ENCODE measurements at places on chromosomes 7 and 10. TPM values are rescaled to one million over a fixed set of nuclear protein-coding genes. Genes with fewer than 3 reads are reported as not detected.

GRCh38 chr7:69659983-69660382 is 61.7 kb downstream of the AUTS2 start:
- no peaks in the 10 kb centered on the region for H3K36me3 ChIP-seq
- no peaks in the 10 kb centered on the region for H3K27me3 ChIP-seq
- no peak for DNase-seq
- no peak overlapping the region for H3K4me3 ChIP-seq
- H3K27ac ChIP-seq, result no peak overlapping the region
- H3K4me1 ChIP-seq, result no peaks in the 10 kb centered on the region

DNA sequence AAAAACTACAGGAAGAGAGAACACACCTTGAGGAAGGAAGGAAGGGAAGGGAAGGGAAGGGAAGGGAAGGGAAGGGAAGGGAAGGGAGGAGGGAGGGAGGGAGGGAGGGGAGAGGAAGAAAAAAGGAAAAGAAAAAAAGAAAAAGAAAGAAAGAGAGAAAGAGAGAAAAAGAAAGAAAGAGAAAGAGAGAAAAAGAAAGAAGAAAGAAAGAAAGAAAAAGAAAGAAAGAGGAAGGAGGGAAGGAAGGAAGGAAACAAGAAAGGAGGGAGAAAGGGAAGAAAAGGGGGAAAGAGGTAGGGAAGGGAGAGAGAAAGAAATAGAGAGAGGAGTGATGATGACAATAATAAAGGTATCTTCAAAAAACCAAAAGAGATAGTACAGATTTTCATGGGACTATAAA is 12.3 kb upstream of the PLXNA4 start:
- no peak for DNase-seq
- H3K36me3 ChIP-seq, result no peaks in the 10 kb centered on the region
- no peaks in the 10 kb centered on the region for H3K4me1 ChIP-seq
- no peak overlapping the region for H3K4me3 ChIP-seq

DNA sequence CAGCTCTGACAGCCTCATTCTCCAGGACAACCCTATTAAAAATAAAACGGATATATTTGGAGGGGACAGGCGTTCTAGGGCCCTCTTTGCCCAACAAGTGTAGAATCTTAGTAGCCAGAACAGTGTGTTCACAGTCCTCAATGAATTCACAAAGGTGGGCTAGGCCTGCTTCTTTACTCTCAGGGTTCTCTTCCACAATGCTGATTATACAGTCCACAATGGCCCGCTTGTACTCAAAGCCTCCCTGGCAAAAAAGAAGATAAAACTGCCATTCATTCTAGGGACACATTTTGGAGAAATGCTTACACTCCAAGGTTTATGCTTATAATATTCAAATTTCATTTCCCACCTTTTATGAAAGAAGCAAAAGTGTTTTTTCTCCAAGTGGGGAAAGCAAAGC is 62.6 kb downstream of the MEST start:
- H3K4me3 ChIP-seq, result no peak overlapping the region
- DNase-seq, result no peak
- H3K36me3 ChIP-seq, result no peaks in the 10 kb centered on the region
- no peak overlapping the region for H3K27ac ChIP-seq
- no peaks in the 10 kb centered on the region for H3K4me1 ChIP-seq

GRCh38 chr7:151666886-151667285 is 147.2 kb upstream of the RHEB start:
- H3K36me3 ChIP-seq, result no peaks in the 10 kb centered on the region
- DNase-seq, result no peak
- H3K27me3 ChIP-seq, result no peaks in the 10 kb centered on the region
- H3K4me1 ChIP-seq, result peaks cover 3% of the 10 kb centered on the region
- H3K27ac ChIP-seq, result no peak overlapping the region

GRCh38 chr7:67753891-67754290 is 757.3 kb downstream of the TYW1 start:
- no peaks in the 10 kb centered on the region for H3K36me3 ChIP-seq
- no peaks in the 10 kb centered on the region for H3K4me1 ChIP-seq
- H3K27me3 ChIP-seq, result no peaks in the 10 kb centered on the region
- H3K4me3 ChIP-seq, result no peak overlapping the region

DNA sequence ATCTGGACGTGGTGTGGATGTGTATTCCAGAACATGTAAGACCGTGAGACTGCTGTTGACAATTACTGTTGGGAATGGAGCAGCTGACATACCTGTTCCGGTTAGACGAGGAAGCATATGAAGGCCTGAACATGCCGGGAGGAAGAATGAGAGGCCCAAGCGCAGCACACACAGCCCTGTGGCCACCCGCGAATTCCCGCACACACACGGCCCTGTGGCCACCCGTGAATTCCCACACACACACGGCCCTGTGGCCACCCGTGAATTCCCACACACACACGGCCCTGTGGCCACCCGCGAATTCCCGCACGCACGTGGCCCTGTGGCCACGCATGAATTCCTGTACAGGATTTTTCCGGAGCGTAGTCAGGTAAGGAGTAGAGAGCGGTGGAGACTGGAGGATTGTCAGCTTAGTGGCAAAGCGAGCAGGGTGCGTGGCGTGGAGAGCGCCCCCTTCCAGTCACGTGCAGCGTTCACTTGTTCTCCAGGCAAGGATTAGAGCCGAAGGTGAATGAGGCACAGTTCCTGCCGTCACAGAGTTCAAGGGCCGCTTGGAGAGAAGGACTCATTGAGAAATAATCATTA is 9.5 kb upstream of the SUN1 start:
- H3K4me3 ChIP-seq, result no peak overlapping the region
- peaks cover 30% of the 10 kb centered on the region for H3K4me1 ChIP-seq
- H3K27me3 ChIP-seq, result no peaks in the 10 kb centered on the region
- peaks cover 47% of the 10 kb centered on the region for H3K36me3 ChIP-seq
- no peak overlapping the region for H3K27ac ChIP-seq
- no peak for DNase-seq

- no peaks in the 10 kb centered on the region for H3K4me1 ChIP-seq
- no peaks in the 10 kb centered on the region for H3K36me3 ChIP-seq
- no peaks in the 10 kb centered on the region for H3K27me3 ChIP-seq
These were observed 335.7 kb downstream of the PHTF2 start for GRCh38 chr7:78134256-78134655.

DNA sequence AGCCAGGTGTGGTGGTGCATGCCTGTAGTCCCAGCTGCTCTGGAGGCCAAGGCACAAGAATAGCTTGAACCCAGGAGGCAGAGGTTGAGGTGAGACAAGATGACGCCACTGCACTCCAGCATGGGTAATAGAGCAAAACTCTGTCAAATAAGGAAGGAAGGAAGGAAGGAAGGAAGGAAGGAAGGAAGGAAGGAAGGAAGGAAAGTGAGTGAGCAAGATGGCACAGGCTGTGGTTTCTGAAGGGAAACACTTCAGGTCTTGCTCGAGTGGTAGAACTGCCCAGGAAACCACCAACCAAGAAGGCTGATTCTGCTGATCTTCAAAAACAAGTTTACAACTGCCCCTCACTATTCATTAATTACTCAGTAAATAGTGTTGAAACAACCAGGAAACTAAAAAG is 45.2 kb downstream of the EZH2 start:
- peaks cover 40% of the 10 kb centered on the region for H3K4me1 ChIP-seq
- H3K4me3 ChIP-seq, result no peak overlapping the region
- H3K27ac ChIP-seq, result peak overlapping the region; percentile 63
- H3K27me3 ChIP-seq, result no peaks in the 10 kb centered on the region

- peaks cover 58% of the 10 kb centered on the region for H3K27me3 ChIP-seq
- DNase-seq, result no peak
- no peak overlapping the region for H3K4me3 ChIP-seq
- H3K4me1 ChIP-seq, result peaks cover 14% of the 10 kb centered on the region
These were observed 64.1 kb upstream of the RNF32 start for GRCh38 chr7:156576216-156577058.

GRCh38 chr10:104327745-104328645 is 10.3 kb downstream of the ITPRIP start:
- peaks cover 40% of the 10 kb centered on the region for H3K36me3 ChIP-seq
- H3K27me3 ChIP-seq, result no peaks in the 10 kb centered on the region

DNA sequence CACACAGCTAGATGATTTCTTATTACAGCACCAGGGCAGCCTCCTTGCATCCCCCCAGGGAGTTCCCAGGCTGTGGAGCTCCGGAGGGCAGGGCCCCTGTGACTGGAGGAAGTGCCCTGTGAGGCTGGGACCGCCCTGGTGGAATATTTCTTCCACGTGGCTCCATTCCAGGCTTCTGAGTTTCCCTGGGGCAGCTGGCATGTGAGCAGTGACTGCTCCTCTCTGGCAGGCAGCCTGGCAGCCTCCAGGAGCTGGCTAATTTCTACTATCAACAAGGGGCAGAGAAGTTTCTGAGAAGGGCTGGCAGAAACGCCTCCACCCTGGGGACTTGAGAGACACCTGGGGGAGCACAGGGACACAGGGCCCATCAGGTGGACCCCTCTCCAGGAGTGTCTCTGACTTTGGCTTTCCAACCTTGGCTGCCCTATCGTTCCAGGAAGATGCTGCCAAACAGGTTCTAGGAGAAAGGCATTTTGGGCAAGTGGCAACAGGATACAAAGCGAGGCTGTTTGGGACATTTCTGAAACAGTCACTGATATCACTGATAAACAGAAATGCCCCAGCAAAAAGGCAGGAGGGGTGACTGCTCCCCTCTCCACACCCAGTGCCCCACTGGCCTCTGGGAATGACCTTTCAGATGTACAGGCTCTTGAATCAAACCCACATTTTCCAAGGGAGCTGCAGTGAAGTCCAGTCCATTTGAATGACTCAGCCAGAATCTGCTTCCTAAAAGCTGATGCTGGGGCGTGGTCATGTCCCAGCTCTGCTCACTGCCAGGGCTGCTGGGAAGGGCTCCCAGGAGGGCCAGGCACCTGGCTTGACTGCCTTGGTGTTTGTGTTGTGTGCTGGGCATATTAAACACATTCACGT is 16.1 kb downstream of the MYOF start:
- H3K36me3 ChIP-seq, result peaks cover 10% of the 10 kb centered on the region
- H3K4me3 ChIP-seq, result no peak overlapping the region
- H3K27ac ChIP-seq, result no peak overlapping the region
- DNase-seq, result no peak
- peaks cover 25% of the 10 kb centered on the region for H3K4me1 ChIP-seq

DNA sequence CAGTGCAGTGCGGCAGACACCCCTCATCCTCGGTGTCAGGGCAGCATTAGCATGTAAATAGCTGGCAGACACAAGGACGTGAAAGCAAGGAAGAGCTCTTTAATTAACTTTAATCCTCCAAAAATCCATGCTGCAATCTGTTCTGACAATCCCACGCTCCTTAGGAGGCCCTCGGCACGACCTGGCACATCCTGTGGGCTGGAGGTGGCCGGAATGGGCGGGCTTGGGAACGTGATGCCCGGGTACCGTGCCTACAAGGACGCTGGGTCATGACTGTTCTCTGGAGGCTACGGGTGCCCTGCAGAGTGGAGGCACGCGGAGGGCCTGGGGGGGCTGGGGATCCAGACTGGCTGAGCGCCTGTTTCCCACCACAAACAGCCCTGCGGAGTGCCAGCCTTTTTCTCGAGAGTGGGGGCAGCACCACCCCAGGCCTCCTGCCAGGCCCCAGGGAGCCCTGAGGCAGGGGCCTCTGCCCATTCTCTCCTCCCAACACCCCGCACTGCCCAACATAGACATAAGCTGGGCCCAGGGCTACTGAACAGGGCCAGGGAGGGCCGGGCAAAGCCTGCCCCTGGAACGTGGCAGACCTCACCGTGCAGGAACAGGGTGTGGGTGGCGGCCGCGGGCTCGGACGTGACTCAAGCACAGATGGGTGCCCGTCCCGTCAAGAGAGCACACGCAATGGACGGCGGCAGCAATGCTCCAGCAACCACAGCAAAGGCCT is 189.3 kb downstream of the MAD1L1 start:
- peaks cover 13% of the 10 kb centered on the region for H3K36me3 ChIP-seq
- H3K27me3 ChIP-seq, result no peaks in the 10 kb centered on the region
- H3K4me1 ChIP-seq, result peaks cover 32% of the 10 kb centered on the region
- no peak overlapping the region for H3K27ac ChIP-seq
- DNase-seq, result no peak

DNA sequence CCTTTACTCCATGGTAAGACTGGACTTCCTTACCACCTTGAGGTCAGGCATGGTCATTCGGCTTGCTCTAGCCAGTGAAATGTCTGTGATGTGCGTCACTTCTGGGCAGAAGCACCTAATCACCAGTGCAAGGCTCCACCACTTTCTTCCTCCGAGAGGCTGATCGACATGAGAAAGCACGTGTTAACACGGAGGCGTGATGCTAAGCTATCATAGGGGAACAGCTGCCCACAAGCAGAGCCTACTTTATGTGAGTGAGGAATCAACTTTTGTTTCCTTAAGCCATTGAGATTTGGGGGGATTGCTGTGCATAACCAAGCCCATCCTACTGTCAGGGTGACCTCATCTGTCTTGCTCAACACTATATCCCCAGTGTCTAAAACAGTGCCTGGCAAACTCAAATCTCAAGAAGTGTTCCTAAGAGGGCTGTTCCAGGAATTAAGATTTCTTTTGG is 23.1 kb upstream of the SAR1A start:
- H3K27me3 ChIP-seq, result no peaks in the 10 kb centered on the region
- H3K4me1 ChIP-seq, result peaks cover 20% of the 10 kb centered on the region
- no peak for DNase-seq
- H3K27ac ChIP-seq, result no peak overlapping the region
- peaks cover 25% of the 10 kb centered on the region for H3K36me3 ChIP-seq
- H3K4me3 ChIP-seq, result no peak overlapping the region

DNA sequence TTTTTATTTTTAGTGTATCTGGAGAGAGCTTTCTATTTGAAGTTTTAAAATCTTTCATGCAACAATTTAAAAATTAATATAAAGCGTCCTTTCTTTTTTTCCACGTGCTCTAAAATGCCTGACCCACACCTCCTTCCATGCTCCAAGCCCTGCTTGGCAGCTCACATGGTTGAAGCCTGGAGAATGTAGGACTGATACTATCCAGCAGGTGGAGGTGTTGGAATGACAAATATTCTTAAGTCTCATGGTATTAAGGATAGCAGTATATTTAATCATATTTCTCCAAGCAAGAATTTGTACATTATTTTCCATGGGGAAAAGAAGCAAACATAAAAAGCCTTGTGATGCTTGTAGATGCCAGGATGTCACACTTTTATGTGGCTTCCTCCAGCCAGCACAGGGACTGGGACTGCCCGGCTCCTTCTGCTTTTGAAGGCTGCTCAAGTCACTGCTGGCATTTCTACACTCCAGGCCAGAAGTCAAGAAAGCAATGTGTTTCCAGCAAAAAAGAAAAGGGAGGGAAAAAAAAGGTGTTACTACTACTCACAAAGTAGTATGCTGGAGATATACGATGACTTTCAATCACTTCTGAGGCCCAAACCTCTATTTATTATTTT is 49.7 kb downstream of the BZW2 start:
- H3K4me3 ChIP-seq, result no peak overlapping the region
- peaks cover 83% of the 10 kb centered on the region for H3K36me3 ChIP-seq
- H3K4me1 ChIP-seq, result peaks cover 5% of the 10 kb centered on the region
- no peak overlapping the region for H3K27ac ChIP-seq
- H3K27me3 ChIP-seq, result no peaks in the 10 kb centered on the region
- DNase-seq, result no peak

Gene PNLIPRP3
- total RNA-seq, result not detected

Gene RBP4
- total RNA-seq, result not detected

Gene CRHR2
- not detected for total RNA-seq

Gene LRRC18
- total RNA-seq, result not detected

Gene SEMA3E
- total RNA-seq, result not detected

Gene MINDY3
- 19.2 TPM for total RNA-seq

Gene NSUN6
- total RNA-seq, result 16.4 TPM
